ENCODE measurements at places on chromosomes 13 and 19.

GRCh38 chr19:35937345-35938281 lies 1.4 kb downstream of the LRFN3 start:
- DNase-seq: no peak

DNA sequence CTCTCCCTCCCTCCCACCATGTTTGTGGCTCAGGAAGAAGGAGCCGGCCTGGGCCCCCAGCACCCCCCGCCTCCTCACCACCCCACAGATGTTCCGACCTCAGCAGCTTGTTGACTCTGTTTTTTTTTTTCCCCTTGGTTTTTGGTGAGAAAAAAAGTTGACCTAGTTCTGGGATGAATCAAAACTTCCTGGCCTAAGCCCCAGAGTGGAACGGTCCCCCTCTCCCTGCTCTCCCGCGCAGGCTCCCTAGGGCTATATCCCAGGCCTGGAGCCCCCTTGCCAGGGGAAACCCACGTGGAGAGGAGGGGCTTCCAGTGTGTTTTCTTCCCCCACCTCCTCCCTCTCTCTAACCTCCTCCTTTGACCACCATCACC lies 4.0 kb downstream of the COL5A3 start:
- no peak for DNase-seq

DNA sequence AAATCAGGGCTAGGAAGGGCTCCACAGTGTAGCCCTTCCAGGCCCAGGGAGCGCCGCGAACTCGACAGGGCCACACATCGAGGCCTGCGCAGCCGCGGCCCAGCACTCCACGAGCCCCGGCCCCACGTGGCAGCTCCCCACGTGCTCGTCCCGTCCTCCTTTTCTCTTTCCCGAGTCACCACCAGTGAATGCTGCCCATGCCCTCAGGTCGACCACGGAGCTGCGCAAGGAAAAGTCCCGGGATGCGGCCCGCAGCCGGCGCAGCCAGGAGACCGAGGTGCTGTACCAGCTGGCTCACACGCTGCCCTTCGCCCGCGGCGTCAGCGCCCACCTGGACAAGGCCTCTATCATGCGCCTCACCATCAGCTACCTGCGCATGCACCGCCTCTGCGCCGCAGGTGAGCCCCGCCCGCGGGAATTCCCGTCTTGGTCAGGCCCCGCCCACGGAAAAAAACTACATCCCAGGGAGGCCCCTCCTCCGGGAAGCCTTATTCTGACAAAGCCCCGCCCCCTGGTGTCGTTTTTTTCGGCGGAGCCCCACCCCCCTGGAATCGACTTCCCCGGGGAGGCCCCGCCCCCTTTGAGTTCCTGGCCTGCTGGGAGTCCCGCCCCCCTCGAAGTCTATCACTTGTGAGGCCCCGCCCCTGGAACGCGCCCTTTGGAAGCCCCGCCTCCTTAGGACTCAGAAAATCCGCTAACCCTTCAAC lies 7.0 kb downstream of the HIF3A start:
- no peak for DNase-seq

- DNase-seq: no peak
Measured at GRCh38 chr19:44987148-44987675, 14.1 kb upstream of the RELB start.

- no peak for DNase-seq
Measured at GRCh38 chr13:51801631-51802099, 2.3 kb downstream of the DHRS12 start.

DNA sequence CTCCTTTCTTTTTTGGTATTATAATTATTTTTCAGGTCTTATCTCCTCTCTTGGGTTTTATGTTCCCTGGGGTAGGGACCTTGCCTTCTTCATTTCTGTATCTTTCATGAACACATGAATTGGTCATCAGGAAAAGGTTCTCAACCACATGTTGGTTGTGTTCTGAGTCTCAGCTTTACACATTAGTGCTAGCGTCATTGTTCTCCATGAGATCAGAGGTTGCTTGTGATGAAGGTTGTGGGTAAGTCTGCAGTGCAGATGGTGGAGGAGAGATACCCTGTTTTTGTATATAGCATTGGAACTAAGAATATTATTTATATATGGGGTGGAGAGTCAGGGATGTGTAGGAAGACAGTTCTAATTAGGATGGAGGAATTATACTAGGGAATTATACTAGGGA lies 24.5 kb upstream of the CEACAM8 start:
- DNase-seq: no peak

DNA sequence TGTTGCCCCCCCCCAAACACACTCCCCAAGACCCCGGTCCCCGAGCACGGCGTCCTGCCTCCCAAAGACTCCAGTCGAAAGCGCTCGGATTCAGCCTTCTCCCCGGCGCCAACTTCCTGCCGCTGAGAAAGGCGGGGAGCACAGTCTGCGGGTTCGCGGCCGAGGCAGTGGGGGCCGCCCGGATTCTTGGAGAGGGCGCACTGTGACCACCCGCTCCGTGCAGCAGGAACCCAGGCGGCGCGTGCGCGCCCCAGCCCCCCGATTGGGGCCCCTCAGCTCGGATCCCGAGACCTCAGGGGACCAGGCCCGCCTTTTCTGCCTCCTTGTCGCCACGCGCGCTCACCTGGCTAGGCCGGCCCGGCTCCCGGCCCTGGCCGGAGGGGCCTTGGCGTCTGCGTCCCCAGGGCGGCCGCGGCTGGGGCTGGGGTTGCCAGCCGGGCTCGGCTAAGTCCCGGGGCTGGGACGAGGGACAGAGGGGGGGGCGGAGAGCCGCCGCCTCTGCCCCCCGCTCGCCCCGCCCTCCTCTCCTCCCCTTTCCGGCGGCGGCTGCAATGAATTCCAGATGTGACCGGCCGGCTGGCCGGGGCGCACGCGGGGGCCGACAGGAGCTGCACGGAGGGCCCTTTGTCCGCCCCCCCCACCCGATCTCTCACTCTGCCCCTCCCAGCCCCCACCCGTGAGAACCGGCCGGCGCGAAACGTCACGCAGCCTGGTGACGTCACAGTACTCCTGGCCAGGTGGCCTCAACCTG lies at the start of gene S1PR2:
Gene S1PR2, minus strand, starts transcription at position 471 of the 751 bp plus-strand sequence. CDS start 6,426 bp downstream, outside the sequence.
- peak; percentile 73 for DNase-seq

GRCh38 chr13:27789495-27790303 lies 2.6 kb upstream of the GSX1 start:
- no peak for DNase-seq

- DNase-seq: no peak
Measured at GRCh38 chr13:93422980-93423543, 196.5 kb downstream of the GPC6 start.

DNA sequence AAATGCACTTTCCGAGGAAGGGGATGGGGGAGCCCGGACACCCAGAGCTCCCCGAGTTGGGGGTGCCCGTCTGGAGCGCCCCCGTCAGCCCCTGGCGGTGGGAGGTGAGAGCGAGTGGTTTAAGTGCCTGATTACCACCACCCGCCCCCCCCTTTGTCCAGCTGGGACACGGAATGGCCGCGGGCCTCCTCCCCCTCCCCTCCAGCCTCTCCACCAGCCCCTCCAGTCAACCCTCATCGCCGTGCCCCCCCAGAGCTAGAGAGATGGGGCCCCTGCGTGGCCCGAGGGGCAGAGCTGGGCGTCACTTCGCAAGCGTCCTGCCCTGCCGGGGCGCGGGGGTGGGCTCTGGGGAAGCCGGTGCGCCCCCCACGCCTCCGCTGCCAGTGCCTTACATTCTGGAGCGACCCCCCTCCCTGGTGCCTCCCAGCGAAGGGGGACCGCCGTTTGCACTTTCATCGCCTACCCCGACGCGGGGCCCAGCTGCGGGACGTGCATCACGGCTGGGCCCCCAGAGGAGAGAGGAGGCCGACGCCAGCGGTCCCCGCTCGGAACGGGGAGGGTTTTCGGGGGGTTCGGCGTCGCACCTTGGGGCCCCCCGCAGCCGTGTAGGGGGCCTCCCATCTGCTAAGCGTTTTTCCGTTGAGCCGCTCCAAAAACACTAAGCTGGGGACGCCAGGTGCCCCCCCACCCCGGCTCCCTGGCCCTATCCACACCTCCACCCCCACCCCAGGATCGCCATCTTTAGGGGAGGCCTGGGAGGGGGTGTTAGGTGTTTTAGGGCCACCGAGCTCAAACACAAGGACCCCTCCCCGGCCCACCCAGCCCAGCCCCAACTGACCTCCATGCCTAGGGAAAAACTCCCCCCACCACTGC lies 16.4 kb downstream of the SMIM24 start:
- DNase-seq: no peak

- DNase-seq: no peak
Measured at GRCh38 chr13:46109451-46109850, 4.6 kb upstream of the CPB2 start.

- no peak for DNase-seq
Measured at GRCh38 chr19:5079071-5079774, 110.3 kb downstream of the KDM4B start.

DNA sequence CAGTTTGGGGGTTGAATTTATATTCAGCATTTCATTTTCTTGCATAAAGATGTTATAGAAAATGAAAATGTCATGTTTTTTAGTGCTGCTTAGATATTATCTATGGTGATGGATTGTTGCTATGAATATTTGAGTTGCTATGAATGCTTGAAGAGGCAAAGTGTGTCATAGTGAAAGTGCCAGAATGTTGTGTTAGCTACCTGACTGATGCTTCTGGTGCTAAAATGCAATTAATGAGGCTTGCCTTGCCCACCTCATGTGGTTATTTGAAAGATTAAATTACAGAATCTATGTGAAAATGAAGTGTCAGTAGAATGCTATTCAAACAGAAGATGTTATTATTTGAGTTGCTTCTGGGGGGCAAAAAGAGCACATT lies 62.7 kb upstream of the MYCBP2 start:
- DNase-seq: no peak

- no peak for DNase-seq
Measured at GRCh38 chr19:46144756-46145155, 3.3 kb upstream of the IGFL2 start.

DNA sequence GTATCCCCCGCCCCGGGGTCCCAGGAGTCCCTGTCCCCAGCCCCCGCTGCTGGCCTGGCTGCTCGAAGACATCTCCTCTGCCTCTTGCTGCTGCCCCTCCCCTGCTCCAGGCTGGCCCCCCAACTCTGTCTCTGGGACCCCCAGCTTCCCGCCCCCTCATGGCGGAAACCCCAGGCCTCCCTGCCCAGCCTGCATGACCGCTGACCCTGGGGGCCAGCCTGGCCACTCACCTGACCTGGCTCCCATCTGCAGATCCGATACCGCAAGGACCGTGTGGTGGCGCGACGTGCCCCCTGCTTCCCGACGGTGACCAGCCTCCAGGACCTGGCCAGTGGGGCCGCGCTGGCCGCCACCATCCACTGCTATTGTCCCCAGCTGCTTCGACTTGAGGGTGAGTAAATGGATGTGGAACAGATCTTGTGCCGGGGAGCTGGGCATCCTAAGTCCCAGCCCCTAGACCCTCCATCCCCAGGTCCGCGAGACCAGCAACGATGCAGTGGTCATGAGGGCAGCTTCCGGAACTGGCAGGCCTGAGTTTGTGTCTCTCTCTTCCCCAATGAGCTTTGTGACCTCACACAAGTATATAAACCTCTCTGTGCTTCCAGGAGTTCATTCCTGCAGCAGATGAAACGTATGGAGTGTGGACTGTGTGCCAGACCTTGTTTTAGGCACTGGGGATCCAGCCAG lies 12.4 kb downstream of the CAMSAP3 start:
- DNase-seq: no peak

DNA sequence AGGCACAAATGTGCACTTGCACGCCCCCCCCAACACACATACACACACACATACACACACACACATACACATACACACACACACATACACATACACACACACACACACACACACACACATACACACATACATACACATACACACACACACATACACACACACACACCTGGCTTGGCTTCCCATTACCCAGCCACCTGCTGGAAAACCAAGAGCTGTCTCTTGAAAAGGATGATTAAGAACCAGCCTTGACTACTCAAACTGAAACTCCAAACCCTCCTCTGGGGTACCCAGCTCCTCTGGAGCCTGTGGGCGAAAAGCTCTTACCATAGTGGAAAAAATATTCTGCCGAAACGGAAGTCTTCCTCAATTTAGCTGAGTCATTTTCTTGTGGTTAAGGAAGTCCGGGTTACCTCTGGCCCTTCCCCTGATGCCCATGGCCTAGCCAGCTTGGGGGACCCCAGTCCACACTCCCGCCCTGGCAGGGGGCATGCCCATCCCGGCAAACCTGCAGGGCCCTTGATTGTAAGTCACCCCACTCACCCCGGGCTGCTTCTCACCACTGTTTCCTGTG lies 21.9 kb downstream of the CEBPA start:
- DNase-seq: peak; percentile 55

GRCh38 chr13:78958006-78958405 lies 299.1 kb upstream of the OBI1 start:
- no peak for DNase-seq

GRCh38 chr19:4049432-4049831 lies 17.3 kb downstream of the ZBTB7A start:
- no peak for DNase-seq

DNA sequence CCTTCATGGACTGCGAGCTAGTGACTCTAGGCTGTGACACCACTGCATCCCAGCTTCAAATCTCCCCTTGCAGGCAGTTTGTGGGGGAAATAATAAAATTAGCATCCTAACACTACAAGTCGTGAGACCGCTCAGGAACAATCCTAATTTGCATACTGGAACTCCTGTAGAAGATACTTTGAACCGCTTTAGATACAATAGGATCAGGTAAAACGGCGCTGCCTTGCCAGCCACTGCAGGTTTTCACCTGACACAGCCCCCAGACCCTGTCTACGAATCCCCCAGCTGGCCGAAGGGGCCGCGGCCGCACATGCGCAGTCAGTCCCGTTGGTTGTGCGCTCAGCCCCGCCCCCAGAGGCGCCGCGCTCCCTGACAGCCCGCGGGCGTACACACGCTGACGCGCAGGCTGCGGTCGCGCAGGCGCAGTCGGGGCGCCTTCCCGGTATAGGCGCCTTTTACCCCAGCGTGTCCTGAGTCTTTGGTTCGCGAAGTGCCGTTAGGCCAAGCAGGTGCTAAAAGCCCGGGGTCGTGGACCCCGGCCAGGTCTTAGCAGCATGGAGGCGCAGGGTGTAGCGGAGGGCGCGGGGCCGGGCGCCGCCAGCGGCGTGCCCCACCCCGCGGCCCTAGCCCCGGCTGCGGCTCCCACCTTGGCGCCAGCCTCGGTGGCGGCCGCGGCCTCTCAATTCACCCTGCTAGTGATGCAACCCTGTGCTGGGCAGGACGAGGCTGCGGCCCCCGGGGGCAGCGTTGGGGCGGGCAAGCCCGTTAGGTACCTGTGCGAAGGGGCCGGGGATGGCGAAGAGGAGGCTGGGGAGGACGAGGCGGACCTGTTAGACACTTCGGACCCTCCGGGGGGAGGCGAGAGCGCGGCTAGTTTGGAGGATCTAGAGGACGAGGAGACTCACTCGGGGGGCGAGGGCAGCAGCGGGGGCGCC lies at the start of gene RFXAP:
Gene RFXAP, plus strand, starts transcription at position 419 of the 935 bp plus-strand sequence. Its CDS starts 136 bp downstream, at position 555.
- DNase-seq: peak; percentile 93

Data from stimulated activated CD4-positive, alpha-beta T cell treated with anti-CD3 and anti-CD28 coated beads, Interleukin-2, amount 100 ng/mL, for 24 hours (primary cell).